ENCODE measurements at places on chromosomes 2 and 18.
A peak's percentile ranks its signal among the peaks of the same experiment; 100 is the strongest.

DNA sequence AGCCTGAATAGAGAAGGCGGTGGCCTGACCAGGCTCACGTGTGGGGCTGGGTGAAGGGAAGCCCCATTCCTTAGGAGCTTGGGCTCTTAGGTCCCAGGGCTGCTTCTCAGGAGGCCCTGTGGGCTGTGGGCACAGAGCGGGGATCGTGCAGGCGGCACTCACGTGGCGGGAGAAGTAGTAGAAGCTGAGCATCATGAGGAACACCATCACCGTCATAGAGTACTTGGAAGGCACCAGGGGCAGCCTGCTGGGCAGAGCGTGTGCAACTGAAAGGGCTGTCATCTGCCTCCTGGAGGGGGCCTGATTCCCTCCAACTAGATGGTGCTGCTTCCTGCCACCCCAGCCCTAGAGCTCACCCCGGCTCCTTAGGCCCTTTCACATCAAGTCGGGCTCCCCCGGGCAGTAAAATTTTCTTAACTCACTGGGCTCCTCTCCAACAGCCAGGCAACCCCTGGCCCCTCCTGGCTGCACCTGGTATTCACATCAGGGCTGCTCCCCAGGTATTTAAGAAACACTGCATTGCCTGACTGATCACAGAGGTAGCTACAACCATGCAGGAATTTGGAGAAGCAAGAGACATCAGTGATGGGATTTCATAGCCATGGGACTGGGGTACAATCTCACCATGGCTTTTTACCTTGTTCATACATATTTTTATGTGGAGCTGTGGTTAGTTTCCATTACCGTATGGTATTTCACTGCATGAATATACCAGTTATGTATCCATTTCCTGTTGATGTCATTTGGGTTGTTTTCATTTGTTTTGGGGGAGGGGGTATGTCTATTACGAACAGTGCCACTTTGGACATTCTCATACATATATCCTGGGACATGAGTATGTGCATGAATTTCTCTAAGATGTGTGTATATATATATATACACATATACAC lies 32.9 kb downstream of the CENPO start:
- DNase-seq = no peak

DNA sequence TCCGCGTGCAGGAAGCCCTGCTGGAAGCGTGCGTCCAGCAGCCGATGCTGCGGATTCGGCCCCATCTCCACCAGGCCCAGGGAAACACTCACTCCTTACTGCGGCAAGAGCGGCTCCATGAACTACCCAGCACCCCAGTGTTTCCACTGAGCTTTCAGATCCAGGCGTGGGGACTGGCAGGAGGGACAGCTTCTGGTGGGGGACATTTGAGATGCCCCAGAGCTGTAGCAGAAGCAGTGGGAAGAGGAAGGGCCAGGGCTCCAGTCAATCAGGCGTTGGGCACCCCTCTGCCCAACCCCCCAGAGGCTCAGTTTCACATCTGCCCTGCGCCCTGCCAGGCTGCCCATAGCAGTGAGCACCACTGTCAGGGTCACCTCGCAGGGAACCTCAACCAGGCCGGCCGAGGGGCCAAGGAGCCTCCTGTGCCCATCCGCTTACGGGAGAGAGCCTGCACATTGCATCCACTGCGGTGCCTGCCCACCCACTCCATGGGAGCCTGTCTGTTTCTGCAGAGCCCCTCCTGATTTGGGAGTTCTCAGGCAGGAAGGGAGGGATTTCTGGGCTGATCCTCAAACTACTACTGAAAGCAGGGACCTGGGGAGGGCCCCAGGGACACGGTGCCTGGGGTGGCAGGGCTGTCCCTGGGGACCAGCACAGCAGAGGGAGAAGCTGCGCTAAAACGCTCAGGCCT lies 4.6 kb downstream of the AGXT start:
- no peak for DNase-seq

DNA sequence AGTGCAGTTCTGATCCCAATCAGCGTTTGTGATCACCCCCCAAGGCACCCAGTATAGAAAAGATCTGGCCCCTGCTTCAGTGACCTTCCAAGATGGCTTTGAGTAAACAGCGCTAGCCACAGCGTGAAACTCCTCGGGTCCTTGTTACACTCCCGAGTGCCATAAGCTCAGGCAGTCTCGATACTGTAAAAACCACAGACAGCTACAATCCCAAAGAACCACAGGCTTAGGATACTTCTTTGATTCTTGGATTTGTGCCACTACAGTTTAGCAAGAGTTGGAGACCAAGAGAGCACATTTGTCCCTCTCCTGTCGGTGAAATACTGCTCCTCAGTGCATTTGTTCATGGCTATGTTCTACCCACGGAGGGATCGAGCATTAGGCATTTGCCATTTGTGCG lies 352.5 kb upstream of the ZNF521 start:
- DNase-seq = no peak

DNA sequence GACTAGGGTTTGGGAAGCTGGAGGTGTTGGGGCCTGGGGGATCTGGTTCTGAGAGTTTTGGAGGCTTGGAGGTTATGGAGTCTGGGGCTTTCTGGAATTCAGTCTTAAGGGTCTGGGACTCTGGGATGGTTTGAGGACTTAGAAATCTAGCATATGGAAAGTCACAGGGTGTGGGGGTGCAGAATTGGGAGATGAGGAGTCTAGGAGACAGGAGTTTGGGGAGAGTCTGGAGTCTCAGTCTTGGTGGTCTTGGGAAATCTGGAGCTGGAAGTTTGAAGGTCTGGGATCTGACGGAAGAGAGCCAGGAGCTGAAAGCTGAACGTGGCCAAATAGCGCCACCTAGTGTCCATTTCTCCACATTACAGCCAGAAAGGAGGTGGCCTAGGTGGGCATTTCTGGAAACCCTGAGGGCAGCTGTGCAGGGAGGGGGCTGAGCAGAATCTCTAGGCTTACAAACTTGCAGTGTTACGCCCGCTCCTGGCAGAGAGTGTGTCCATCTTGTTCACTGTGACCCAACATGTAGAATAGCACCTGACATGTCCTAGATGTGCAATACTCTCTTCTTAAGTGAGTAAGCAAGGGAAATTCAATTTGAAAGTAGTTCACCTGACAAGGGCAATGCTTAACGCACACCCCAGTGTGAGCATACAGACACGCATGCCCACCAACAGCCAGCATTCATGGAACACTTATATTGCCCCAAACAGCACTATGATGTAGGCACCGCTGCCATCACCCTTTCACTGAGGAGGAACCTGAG lies 204.8 kb downstream of the TFCP2L1 start:
- DNase-seq = peak; percentile 55

DNA sequence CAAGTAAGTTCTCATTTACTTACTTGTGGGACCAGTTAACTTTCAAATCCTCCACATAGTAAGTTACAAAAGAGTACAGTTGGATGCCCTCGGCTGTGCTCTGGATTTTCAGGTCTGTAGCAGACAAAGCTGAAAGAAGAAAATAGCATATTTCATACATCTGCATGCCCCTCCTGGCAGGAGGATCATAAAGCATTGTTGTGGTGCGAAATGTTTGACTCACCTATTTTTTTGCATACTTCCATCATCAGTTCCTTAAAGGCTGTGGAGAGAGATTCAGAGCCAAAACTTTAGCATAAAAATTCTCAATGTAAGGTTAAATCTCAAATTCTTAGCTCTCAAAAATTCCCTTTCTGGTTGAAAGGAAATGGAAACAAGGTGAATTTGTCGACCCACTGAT lies 70.8 kb upstream of the LPIN2 start:
- no peak for DNase-seq

GRCh38 chr2:197152451-197153228 lies 157.9 kb downstream of the ANKRD44 start:
- no peak for DNase-seq

Data from COR-L47 (cell line).